Activated CD4-positive, alpha-beta T cell treated with anti-CD3 and anti-CD28 coated beads for 24 hours (primary cell): ENCODE measurements at places on chromosomes 6 and 20.

GRCh38 chr20:12702312-12702711 is 306.5 kb upstream of the SPTLC3 start:
- DNase-seq: no peak

GRCh38 chr6:130967502-130968445 is 95.3 kb downstream of the EPB41L2 start:
- no peak for DNase-seq

DNA sequence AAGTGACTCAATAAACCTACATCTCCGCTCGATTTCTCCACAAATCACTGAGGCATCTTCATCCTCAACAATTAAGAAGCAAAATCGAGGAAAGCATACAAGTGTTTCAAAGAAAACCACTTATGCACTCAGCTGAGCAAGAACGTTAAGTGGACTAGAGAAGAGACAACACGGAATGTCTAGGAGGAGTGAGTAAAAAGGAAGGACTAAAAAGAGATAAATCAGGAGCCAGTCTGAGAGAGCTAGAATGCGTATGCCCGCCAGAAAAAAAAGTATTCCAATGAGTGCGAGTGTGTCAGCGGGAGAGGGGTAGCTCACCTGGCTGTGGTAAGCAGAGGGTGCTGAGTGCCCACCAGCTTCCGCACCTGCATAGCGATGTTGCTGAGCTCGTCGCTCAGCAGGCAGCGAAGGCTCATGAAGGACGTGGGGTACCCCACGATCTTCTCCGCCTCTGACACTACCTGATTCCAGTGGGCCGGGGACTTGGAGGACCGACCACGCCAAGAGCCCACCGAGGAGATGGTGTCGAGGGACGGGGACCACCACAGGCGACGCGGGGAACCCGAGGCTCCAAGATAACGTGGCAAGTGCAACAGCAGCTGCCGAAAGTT is 587 bp downstream of the PDSS2 start:
- peak; percentile 15 for DNase-seq

DNA sequence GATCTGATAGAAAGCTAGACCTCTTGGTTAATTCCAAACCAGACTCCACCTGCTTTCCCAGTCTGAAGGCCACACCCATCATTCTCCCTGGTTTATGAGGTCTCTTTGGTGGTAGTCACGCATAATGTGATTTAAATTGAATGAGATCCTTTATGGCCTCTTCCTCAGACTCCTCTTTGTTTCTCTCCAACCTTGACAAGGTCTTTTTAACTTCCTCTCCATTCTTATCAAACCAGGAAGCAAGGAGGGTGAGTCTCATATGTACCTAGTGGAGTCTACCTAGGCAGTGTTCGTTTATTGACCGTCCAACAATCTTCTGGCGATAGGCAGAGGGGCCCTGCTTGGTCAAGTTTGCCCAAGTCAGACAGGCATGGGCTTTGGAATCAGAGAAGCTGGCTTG is 184.2 kb upstream of the LAMP5 start:
- no peak for DNase-seq

DNA sequence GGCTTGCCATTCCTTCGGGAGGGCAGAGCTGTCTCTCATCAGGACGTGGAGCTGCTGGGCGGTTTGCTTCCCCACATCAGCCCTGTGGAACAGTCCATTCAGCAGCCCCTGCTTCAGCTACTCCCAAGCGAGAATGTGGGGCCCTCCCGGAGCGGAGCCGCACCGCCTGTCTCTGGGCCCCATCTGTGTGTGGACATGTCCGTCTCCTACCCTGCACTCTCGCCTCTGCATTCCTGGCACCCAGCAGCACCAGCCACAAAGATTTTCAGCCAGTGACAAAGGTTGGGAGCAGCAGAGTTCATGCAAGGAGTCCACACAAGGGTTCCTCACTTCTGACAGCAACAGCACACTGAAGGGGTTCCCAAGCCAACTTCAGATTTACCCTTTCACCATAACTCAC is 29.0 kb upstream of the SLC22A1 start:
- DNase-seq: no peak

DNA sequence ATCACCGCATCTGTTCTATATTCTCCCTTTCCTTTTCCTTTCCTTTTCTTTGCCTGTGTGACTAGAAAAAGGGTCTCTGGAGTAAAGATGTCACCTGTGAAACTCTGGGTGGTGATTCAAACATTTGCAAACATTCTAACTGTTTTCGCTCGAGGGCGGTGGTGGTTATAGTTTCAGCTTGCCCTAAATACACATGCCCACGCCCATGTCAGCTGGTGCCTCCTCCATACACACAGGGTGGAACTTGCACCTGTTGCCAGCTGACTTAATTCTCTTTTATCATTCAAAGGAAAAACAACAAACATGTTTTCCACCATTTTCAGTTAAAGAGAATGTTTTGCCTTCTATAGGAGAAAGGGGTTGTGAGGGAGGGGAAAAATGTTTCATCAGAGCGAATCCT is 381.9 kb upstream of the ARID1B start:
- peak; percentile 32 for DNase-seq

DNA sequence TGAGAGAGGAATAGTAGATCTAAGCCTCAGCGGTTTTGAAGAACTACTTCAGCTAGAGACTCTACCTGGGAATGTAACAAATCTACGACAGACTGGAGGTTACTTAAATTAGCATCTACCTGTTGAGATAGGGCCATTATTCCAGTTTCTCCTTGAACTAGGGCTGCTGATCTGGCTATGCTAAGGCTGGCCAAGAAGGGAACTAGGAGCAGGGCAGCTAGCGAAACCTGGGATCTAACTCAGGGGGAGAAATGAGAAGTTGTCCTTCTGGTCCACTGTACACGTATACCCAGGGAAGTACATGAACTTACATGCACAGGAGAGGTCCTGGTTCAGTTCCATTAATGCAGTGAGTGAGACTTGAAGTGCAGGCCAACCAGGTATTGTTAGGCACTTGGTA is 156.7 kb downstream of the TRIM27 start:
- no peak for DNase-seq

GRCh38 chr6:155004017-155004416 is 8.9 kb downstream of the TIAM2 start:
- DNase-seq: no peak

- no peak for DNase-seq
These were observed 33.0 kb downstream of the F13A1 start for GRCh38 chr6:6287415-6287814.

- DNase-seq: peak; percentile 6
These were observed 81.9 kb downstream of the ZMYND8 start for GRCh38 chr20:47274401-47275108.

GRCh38 chr20:62500237-62500864 is 24.6 kb upstream of the GATA5 start:
- peak; percentile 78 for DNase-seq

- no peak for DNase-seq
These were observed 45.8 kb downstream of the EPM2A start for GRCh38 chr6:145689529-145689928.

DNA sequence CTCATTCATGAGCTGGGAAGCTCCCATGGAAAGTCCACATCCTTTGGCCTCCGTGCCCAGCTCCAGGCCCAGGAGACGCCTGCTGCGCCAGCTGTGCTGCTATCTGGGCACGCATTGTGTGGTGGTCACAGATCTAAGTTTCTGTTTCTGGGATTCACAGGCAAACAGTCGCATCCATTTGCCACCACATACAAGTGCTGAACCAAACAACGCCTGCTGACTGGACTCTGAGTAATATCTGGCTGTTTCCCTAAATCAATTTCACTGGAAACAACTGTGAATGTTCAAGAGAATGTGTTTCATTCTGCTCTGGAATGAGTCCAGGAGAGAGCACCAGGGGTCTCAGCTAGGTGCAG is 45.5 kb downstream of the IRF4 start:
- no peak for DNase-seq

DNA sequence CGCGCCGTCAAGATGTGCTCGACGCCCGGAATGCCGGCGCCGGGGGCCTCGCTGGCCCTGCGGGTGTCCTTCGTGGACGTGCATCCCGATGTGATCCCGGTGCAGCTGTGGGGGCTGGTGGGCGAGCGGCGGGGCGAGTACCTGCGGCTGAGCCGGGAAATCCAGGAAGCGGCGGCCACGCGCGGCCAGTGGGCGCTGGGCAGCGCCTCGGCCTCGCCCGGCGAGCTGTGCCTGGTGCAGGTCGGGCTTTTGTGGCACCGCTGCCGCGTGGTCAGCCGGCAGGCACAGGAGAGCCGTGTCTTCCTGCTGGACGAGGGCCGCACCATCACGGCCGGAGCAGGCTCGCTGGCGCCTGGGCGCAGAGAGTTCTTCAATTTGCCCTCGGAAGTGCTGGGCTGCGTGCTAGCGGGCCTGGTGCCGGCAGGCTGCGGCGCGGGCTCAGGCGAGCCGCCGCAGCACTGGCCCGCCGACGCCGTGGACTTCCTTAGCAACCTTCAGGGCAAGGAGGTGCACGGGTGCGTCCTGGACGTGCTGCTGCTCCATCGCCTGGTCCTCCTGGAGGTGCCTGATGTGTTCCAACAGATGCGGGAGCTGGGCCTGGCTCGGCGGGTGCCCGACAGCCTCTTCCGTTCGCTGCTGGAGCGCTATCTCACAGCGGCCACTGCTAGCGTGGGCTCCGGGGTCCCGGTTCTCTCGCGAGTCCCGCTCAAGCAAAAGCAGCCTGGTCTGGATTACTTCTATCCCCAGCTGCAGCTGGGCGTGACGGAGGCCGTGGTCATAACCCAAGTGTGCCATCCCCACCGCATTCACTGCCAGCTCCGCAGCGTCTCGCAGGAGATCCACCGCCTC is 656 bp downstream of the TDRD6 start:
- no peak for DNase-seq

DNA sequence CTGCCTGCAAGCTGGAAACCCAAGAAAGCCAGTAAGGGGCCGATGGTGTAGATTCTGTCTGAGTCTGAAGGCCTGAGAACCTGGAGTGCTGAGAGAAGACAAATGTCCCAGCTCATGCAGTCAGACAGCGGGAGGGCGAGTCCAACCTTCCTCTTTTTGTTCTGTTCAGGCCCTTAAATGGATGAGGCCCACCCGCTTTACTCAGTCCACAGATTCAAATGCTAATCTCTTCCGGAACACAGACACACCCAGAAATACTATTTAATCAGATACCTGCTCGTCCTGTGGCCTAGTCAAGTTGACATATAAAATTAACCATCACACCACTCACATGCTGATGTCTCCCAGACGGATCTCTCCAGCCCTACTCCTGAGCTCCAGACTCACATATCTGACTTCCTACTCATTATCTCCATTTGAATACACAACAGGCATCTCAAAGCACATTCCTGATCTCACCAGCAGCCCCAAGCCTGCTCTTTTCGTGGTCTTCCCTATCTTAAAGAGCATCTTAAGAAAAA is 26.7 kb upstream of the SRC start:
- no peak for DNase-seq

- DNase-seq: no peak
These were observed 76.8 kb downstream of the COL12A1 start for GRCh38 chr6:75128878-75129570.

DNA sequence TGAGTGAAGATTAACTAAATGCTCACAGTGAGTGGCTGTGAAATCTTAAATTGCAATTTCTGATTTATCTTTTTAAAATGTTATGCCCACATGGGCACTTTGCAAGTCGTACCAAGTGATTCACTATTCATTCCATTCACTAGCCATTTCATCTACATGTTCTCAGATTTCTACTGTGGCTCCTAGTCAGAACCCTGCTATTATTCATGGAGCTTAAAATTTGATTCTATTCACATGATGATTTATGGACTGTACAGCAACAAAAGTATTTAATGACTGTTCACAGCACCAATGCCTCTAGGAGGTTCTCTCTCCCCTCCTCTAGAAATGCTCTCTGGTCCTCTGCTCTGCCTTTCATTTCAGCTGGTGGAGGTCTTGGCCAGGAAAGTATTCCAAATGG is 133.5 kb upstream of the MAP3K7 start:
- no peak for DNase-seq

DNA sequence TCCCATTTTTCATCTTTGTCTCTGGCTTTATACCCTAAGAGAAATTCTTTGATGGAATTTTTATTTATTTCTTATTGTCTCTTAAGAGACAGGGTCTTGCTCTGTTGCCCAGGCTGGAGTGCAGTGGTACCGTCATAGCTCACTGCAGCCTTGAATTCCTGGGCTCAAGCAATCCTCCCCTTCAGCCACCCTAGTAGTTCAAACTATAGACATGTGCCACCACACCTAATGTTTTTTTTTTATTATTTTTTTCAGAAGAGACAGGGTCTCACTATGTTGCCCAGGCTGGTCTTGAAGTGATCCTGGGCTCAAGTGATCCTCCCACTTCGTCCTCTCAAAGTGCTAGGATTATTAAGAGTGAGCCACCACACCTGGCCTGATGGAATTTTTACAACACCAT is 40.5 kb downstream of the FKBP5 start:
- DNase-seq: no peak

- DNase-seq: no peak
These were observed 796 bp downstream of the PHF20 start for GRCh38 chr20:35772563-35773058.

GRCh38 chr20:6381887-6382286 is 259.1 kb upstream of the FERMT1 start:
- no peak for DNase-seq

DNA sequence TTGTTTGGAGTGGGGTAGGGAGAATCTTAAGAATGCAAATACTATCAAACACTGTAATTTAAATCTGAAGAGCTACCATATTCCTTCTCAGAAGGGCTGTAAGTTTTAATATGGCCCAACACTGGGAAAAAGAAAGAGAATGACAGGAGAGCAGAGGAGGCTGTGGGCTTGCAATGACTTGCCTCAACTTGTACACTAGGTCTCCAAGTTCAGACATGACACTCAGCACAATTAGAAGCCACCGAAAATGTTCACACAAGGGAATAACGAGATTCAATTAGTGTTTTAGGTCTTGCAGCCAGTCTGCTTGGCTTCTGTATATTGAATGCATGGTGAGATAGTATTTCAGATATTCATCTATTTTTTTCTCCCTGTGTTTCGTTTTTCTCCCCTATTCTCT is 89.4 kb downstream of the HS3ST5 start:
- no peak for DNase-seq

GRCh38 chr20:33663161-33664084 is 1.3 kb downstream of the C20orf144 start:
- DNase-seq: peak; percentile 82

DNA sequence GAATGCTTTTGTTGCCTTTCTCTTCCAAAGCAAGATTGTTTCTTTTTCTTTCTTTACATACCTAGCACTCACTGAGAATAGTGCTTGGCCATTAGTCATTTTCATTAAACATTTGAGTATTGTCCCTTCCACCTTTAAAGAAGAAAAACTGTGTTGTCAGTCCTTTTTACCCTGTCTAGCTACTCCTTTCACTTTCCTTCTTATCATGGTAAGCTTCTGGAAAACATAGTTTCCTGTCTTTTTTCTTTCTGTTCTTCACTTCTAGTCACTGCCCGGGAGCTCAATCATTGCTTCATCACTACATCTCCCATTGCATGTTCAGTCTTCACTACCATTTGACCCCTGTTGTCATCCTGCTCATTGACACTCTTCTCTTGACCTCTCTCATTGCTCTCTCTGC is 12.1 kb downstream of the VAPB start:
- no peak for DNase-seq

GRCh38 chr20:51183451-51183850 is 160.5 kb upstream of the KCNG1 start:
- no peak for DNase-seq
